ENCODE measurements at places on chromosomes 2 and 18.

DNA sequence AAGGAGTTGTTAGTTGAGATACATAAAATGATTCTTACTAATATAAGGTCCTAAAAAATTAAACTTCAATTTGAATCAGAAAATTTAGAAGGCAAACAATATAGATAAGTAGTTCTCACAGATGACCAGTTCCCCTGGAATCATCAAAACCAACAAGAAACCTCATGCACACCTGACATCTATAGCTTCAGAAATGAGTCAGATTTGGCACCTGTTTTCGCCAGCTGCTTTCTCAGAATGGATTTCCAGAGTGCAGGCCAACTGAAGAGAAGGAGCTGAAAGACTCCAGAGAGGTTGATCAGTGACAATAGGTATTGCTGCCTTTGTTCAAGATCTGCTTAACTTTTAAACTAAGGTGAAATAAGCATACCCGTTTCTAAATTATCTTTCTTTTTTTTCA lies 192.4 kb downstream of the RDH14 start:
- DNase-seq, result no peak

GRCh38 chr2:71801969-71802368 lies 345.7 kb downstream of the CYP26B1 start:
- DNase-seq, result no peak

- DNase-seq, result no peak
These were observed 20.3 kb downstream of the RMC1 start for GRCh38 chr18:23523429-23524212.

GRCh38 chr18:34787931-34788532 lies 77.9 kb downstream of the DTNA start:
- DNase-seq, result no peak

- no peak for DNase-seq
These were observed 48.8 kb downstream of the C2orf42 start for GRCh38 chr2:70141902-70142589.

- no peak for DNase-seq
These were observed 64.5 kb upstream of the HDAC4 start for GRCh38 chr2:239465017-239466001.

DNA sequence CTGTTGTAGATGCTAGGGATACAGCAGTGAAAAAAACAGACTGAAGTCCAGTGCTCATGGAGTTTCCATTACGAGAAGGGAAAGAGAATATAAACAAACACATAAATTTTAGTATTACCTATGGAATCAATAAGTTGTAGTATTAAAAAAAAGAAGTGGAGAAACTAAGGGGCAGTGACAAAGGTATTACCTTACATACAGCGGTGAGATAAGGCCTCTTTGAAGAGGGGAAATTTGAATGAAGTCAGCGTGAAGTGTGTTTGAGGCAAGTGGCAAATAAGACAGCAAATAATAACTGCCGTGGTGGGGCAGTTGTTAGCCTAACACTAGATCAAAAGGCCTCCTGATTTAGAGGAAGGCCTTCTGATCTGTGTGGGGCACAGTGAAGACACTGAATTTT lies 57.9 kb downstream of the TLK1 start:
- DNase-seq, result no peak

GRCh38 chr2:54457323-54458023 lies 1.3 kb downstream of the SPTBN1 start:
- DNase-seq, result no peak

DNA sequence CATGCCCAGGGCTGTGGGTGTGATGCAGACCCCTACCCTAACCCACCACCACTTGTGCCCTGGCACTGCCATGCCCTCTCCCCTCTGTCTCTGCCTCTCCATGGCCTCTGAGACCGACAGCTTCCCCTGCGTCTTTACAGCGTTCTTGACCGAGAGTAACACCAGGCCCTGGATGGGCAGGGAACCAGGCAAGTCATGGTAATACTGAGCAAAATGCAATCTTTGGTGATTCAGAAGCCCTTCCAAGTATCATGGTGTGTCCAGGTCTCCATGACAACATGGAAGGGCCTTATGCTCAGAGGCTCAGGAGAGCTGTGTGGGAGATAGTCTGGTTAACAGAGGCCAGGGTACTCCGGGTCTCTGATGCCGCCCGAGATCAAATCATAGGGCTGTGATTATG lies 176.1 kb downstream of the KLHL29 start:
- no peak for DNase-seq

GRCh38 chr2:186407611-186408010 lies 78.4 kb upstream of the ZC3H15 start:
- no peak for DNase-seq

- DNase-seq, result no peak
These were observed 93.2 kb downstream of the PDCL3 start for GRCh38 chr2:100655936-100656534.

GRCh38 chr2:134573085-134573370 lies 145.8 kb downstream of the TMEM163 start:
- DNase-seq, result no peak

DNA sequence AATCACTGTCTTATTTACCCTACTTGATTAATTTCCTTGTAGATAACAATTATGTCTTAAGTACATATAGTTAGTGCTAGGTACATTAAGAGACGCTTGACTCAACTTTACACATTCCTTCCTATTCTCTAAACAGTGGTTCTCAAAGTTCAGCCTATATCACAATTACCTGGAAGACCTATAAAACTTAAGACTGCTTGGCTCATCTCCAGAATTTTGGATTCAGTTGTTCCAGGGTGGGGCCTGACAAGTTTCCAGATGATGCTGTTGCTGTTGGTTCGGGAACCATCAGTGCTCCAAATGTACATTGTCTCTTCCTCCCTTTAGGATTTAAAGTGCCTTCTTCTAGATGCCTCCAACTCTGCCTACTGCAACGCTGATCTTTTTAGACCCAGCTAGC lies 4.0 kb downstream of the PPP3R1 start:
- DNase-seq, result no peak

- no peak for DNase-seq
These were observed 32.5 kb downstream of the SLC66A3 start for GRCh38 chr2:11187731-11188130.

DNA sequence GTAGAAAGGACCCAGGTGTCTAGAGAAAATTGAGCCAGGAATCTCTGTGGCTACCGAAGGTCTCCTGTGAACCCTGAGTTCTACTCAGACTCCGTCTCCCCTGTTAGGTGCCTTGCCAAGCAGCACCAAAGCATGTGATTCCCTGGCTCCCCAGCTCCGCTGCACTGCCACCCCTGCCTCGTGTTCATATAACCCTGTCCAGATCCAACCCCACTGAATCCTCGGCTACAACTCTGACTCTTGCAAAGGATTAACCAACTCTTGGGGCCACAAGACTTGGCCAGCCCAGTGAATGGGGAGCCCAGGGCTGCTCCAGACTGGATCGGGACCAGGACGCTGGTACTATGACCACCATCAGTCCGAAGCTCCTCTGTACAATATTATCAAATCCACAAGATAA lies 37.3 kb upstream of the ACAA2 start:
- DNase-seq, result no peak

- no peak for DNase-seq
These were observed 377.7 kb upstream of the SALL3 start for GRCh38 chr18:78601923-78602322.

- DNase-seq, result no peak
These were observed 10.7 kb upstream of the GBX2 start for GRCh38 chr2:236178890-236179235.

Measured in stimulated activated CD4-positive, alpha-beta T cell treated with anti-CD3 and anti-CD28 coated beads, Interleukin-1b, Interleukin-23, amount 100 ng/mL, for 24 hours (primary cell).